Neural progenitor cell (in vitro differentiated cells): ENCODE measurements at places on chromosomes 6 and 20. TPM values are rescaled to one million over a fixed set of nuclear protein-coding genes. Genes with fewer than 3 reads are reported as not detected.
A peak's percentile ranks its signal among the peaks of the same experiment; 100 is the strongest.

DNA sequence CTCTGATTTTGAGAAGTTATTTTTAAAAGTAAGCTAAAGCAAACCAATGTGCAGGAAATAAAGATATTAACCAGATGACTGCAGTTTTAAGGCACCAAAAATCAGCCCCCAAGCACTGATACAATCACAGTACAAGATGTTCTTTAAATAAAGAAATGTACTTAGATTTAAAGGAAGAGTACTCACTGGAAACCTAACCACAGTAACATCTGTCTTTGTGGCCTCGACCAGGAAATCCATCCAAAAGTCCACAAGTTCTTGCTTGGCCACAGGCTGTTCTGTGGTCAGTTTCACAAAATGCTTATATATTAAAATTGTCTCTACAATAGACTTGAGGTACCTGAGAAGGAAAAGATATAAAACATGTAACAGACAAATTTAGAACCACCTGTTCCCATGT is 105.9 kb upstream of the MAP7 start:
- no peak for DNase-seq

GRCh38 chr20:49624317-49624716 is 56.4 kb upstream of the PTGIS start:
- DNase-seq, result no peak

DNA sequence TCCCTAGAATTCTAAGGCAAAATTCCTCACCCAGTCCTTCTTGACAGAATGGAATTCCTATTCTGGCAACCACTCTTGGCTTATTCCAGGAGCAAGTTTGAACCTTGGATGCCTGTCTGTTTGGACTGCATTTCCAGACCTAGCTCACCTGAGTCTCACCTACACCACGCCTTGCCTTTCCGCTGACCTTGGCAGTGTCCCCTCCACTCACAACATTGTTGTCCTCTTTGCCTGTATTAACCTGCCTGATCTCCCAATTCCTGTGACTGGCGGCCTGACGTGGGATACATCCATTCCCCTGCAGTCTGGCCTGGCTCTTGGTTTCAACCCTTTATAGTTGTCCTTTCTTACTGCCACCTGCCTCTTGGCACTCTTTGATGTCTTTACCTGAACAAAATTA is 281.4 kb upstream of the SOX4 start:
- DNase-seq, result no peak

DNA sequence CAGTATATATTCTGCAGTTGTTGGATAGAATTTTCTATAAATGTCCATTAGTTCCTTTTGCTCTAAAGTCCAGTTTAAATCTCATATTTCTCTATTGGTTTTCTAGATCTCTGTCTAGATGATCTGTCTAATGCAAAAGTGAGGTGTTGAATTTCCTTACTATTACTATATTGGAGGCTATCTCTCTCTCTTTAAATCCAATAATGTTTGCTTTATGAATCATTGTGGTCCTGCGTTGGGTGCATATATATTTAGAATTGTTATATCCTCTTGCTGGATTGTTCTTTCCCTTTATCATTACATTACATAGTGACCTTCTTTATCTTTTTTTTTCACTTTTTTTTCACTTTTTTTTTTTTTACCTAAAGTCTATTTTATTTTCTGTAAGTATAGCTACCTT is 208.5 kb upstream of the ASCC3 start:
- no peak for DNase-seq

DNA sequence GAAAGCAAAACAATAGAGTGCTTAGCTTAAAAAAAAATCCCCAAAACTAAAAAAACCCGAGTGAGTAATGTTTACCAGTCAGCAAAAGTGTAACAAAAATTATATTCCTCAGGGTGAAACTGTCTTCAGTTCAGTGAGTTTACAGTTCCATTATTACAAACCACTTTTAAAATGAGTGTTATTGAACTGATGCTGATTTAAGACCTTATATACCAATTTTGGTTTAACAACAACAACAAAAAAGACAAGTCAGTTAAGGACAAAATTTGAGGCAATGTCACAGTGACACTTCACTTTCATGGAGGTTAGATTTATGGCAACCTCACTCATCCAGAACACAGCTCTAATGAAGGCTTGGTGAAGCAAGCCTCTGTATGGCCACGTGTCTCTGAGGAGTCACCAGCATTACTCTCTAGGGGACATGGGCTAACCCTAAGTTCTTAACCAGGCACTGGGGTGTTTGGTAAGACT is 630.8 kb downstream of the PHF3 start:
- DNase-seq, result no peak

DNA sequence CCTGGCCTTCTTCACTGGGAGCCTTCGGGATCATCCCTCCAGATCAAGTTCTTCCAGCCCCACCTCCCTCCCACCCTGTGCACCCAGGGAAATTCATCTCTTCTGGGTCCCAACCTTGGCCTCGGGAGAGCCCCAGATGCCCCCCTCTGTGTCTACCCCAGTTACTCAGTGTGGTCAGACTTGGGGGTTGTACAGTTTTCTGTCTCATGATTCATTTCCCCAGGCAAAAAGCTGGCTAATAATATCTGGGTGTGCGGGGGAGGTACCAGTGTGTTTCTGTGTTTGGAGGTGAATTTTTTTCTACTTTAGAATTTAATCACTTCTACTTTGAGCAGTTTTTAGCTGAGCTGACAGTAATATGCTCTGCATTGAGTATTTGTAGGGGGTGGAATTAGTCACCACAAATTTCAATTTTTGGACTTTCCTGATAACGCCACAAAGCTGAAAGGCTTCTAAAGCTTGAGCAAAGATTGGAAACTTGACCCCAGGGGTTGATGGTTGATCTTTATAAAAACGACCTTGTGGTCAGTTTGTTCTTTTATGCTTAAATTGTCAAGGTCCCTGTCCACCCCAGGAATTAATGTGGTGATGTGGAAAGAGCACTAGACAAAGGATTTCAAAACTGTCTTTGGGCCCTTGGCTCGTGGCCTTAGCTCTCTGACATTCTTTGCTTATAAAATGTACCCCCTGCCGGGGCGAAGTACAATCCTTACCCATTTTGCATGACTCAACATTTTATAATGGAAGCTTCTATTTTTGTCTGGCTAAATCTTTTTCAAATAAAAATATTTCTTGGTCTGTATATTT is 284.7 kb upstream of the TAB2 start:
- DNase-seq, result no peak

DNA sequence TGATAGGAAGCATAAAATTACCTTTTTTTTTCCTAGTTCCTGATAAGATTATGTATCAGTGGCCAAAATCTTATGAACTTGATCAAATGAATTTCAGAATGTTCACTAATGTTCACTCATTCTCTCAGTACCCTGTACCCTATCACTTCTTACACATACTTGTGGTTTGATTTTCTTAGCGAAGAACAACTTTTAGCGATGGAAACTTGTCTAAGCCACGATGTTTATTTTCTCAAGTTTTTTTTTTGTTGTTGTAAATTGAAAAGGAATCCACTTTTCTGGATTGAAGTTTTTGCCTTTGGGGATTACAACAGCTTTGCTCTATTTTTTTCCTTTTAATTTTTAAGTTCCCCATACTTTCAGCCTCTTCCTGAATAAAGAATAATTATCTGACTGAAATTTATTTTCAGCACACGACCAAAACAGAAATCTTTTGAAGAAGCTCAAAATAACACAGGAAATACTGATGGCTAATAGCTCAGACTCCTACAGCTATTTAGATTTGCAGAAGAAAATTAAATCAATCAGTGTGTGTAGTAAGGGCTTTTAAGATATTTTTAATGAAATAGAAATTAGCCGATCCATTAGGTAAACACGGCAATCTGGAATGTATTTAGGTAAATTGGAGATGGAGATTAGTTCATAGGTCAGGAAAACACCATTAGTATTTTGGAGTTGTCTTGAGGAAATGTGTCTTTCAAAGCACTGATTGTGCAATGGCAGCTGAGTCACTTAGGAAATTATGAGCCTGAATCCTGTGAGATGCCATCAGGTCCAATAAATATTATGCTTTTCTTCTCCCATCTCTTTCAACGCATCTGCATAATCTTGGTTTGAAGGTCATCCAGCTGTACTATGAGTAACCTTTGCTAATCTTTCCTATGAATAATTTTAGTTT is 217.5 kb downstream of the GJA1 start:
- no peak for DNase-seq

DNA sequence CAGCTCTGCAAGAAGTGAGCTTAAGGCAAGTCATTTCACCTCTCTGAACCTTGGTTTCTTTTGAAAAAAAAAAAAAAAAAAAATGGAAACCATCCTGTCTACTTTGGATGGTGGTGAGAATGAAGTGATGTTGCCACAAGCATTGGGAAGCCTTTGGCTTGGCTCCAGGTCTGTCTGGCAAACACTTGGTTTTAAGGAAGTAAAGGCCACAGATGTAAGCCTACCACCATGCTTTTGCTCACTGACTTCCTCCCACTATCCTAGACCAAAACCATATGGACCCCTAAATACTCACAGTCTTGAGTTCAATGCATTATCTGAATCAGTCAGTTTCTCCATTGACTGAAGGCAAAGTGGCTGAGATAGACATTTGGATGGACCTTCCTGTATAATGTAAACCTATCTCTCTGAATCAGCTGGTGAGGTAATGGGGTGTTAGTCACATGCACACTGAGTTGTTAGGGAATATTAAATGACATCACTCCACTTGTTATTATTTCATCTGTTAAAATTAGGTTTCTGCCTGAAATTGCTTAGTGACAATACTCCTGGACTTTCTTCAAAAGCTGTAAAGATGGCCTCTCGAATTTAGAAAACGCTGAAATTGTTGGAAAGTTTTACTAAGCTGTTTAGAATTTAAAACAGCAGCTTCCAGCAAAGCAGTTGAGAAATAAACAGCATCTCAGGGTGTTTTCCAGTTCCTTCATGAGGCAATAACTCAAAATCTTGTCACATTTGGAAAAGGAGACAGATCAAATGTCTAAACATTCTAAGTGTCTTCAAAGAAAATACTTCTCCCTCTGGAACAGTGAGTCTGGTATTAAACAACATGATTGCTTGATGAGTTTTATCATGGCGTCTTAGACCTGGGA is 833.5 kb downstream of the DHX35 start:
- DNase-seq, result no peak

DNA sequence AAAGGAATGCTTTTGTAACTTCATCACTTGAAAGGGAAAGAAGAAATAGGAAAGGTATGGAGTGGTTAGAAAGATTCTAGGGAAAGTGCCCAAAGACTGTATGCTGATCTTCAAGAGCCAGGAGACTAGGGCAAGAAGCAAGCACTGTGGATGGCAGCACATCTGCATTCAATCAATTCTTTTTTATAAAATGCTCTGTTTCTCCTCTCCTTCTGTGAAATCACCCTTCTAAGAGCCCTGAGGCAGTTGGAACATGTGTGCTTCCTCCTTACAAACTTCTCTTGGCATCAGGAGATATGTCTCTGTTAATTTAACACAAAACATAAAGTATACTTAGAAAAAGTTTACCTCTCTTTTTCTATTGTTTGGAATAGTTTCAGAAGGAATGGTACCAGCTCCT is 1162.2 kb upstream of the GJE1 start:
- DNase-seq, result no peak

DNA sequence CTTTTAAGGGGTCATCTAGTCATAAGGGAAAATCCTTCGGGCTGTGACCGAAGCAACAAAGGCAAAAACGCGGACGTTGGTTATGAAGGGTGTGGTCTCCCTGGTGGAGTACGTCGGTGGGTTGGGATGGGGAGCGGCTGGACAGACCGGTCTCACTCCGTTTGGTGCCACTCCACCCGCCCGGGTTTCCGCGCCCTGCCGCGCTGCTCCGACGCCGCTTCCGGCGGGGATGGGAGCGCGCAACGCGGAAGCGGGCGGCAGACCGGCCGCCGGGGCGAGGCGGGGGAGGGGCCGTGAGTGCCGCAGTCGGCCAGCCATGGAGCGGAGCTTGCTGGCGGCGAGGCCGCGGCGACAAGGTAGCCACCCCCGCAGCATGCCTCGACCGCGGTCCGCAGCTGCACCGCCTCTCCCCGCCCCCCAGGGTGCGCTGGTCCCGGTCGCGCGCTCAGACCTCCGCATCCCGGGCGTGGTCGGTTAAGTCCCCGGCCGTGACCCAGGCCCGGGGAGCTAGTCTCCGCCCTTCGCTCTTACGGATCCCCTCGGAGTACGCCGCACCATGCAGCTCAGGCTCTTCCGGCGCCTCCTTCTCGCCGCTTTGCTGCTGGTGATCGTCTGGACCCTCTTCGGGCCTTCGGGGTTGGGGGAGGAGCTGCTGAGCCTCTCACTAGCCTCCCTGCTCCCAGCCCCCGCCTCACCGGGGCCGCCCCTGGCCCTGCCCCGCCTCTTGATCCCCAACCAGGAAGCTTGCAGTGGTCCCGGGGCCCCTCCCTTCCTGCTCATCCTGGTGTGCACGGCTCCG is at the start of gene B3GALT4:
TSS of gene B3GALT4 (plus strand) at position 260 of the 799 bp plus-strand sequence. CDS start at position 557, 297 bp downstream.
- DNase-seq, result peak; percentile 93

- DNase-seq, result peak; percentile 49
These were observed 50.6 kb upstream of the SLC32A1 start for GRCh38 chr20:38673725-38674091.

- no peak for DNase-seq
These were observed 1.9 kb downstream of the TGM2 start for GRCh38 chr20:38162878-38163875.

DNA sequence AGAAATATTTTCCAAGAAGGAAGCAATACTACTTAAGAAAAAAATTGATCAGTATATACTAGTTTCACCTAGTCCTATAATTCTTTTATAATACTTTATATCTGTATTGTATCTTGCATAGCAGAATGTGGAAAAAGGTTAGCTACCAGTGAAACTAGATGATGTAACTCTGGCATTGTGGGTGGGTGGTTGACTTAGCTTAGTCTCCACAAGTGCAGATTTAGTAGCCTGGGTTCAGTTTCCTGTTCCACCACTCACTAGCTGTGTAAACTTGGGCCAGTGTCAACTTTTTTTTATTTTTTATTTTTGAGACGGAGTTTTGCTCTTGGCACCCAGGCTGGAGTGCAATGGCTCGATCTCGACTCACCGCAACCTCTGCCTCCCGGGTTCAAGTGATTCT is 2.0 kb downstream of the MUC21 start:
- DNase-seq, result no peak

ZNF165 gene
- 1.9 and 2.1 TPM in 2 replicates for total RNA-seq

BNIP5 gene
- not detected in 2 replicates for total RNA-seq

ZNF311 gene
- total RNA-seq, result 1.9 and 2.0 TPM in 2 replicates

TRIM15 gene
- not detected in 2 replicates for total RNA-seq

TREML2 gene
- total RNA-seq, result not detected in 2 replicates

NELFCD gene
- total RNA-seq, result 58.9 and 59.2 TPM in 2 replicates

OPN5 gene
- not detected in 2 replicates for total RNA-seq
